ENCODE measurements at places on chromosomes 11 and 22.

DNA sequence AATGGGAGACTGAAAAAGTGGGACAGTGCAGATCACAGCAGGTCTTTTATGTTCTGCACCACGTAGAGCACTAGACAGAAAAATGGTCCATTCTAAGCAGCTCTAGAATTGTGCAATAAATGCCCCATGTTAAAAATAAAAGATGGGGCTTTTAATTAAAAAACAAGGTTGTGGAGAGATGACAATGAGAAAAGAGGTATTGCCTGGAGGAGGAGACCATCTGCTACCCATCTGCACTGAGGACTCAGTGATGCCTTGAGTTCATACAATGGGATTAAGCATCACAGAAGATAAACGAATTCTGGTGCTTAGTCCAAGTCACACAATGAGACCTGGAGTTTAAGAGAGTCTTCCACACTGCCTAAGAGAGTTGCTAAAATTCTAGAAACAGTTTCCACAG is 73.6 kb downstream of the PAK1 start:
- DNase-seq: no peak

GRCh38 chr11:134685793-134686380 is 273.8 kb upstream of the B3GAT1 start:
- no peak for DNase-seq

DNA sequence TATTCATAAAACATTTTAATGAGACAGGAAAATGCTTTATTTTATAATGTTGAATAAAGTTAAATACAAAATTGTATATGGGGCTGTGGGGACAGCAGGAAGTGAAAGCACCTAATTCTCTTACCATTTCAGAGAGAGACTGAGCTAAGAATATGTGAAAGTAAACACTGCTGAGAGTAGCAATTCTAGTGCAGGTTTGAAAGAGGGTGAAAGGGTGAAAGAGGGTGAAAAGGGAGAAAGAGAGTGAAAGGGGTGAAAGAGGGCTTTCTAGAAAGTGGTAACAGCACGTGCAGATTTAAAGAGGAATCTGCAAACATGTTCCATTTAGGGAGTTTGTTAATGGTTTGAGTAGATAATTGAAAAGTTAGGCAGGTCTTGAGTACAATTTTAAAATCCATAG is 652.0 kb upstream of the CCDC90B start:
- DNase-seq: no peak

- no peak for DNase-seq
These were observed at the start of gene NFAM1 for GRCh38 chr22:42432020-42432596. Gene NFAM1, minus strand, starts transcription at chr22:42432403. Its CDS starts 46 bp downstream, at chr22:42432357.

DNA sequence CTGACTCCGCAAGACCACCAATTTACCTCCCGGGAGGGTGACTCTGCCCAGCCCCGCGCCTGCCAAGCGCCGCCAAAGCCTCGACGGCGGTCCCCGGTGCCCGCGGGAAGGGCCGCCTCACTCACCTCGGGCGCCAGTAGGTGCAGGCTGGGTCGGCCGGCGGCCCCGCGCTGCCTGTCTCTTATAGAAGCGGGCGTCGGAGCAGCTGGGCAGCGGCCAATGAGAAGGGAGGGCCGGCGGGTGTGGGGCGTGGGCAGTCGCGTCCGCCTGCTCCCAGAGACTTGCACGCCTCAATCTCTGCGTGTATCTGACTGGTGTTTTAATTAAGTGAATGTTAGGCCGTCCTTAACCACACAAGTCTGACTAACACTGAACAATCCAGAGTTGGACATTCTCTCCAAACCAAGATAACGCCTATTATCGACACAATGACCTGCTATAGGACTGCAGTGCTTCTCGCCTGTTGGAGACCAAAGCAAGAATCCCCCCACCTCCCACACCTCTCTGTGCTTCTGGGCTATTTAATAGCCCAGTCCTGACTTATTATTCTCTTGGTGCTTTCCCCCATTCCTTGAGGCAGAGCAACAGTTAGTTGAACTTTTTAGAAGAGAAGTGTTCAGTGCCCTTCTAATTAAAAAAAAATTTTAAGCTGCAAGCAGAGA is at the start of gene TPH1:
TSS of gene TPH1 (minus strand) at position 154 of the 662 bp plus-strand sequence. CDS start 5,507 bp downstream, outside the sequence.
- DNase-seq: no peak

DNA sequence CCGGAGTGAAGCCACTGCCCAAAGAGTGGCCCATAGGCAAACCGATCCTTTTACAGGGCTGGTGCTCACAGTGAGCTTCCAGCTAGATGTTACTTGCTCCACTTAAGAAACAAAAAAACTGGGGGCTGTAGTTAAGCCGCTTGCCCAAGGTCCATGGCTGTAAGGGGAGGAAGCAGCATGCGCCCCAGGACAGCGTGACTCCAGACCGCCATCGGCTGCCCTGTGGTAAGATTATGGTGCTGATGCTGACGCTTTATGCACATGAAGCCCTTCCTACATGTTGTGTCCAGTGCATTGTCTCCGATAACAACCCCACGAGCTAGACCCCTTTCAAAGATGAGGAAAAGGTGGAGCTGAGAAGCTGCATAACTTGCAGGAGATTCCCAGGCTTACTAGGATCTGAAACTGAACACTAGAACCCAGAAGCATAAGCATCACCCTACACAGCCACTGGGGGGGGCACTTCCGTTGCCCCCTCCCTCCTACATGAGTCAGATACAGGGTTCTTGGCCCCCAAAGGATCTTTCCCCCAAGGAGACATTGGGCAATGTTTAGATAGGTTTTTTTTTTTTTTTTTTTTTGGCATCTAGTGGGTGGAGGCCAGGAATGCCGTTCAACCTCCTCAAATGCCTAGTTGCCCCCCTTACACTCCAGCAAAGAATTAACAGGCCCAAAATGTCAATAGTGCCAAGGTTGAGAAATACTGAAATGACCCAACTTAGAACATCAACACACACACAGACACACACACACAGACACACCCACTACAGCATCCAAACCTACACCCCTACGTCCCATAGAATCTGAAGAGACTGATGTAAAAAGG is 53.9 kb downstream of the MN1 start:
- DNase-seq: no peak

- no peak for DNase-seq
These were observed 60.6 kb downstream of the PPP6R2 start for GRCh38 chr22:50403701-50404101.

DNA sequence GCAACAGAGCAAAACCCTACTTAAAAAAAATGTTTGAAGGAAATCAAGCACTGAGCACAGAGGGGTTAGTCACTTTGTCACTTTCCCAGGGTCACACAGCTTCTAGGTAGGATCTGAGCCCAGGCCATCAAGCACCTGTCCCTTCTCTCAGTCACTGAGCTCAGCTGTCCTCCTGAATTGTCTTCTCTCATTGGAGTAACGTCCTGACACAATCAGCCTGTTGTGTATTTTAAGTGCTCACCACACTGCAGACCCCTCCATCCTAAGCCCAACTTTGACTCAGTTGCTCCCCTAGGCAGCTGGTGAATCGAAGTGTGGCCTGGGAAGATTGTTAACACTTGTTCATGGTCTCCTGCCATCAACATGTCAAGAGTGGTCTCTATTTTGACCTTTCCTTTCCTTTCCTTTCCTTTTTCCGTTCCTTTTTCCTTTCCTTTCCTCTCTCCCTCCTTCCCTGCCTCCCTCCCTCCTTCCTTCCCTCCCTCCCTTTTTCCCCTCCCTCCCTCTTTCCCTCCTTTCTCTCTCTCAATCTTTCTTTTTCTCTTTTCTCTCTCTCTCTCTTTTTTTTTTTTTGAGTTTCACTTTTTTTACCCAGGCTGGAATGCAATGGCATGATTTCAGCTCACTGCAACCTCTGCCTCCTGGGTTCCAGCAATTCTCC is 76.1 kb downstream of the PIWIL3 start:
- no peak for DNase-seq

GRCh38 chr11:2789331-2789730 is 89.5 kb upstream of the KCNQ1OT1 start:
- no peak for DNase-seq

- DNase-seq: peak; percentile 7
These were observed 7.7 kb downstream of the LHFPL7 start for GRCh38 chr22:24938741-24939341.

DNA sequence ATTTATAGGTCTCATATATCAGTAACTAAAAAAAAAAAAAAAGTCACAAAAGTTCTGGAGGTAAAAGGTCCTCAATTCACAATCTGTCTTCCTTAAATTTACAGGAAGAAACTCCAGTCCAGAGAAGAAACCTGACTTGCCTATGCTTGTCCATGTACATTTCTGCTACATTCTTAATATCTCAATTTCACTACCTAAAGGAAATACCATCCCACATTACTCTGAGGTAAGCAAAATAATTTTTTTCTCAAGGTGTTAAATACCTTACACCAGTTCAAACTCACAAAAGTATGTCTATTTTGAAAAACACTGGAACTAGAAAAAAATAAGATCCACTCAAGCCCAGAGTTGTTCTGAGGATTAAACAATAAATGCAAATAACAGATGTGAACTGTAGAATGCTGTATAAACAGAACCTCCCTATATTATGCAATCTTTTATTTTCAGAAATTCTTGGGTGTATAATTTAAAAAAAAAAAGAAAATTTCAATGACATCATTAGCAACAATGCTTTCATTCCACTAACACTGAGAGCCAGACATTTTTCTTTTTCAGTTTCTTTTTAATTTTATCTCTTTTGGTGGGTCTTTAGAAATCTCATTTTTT is 49.9 kb upstream of the GDPD4 start:
- DNase-seq: no peak

GRCh38 chr11:92667486-92668152 is 301.8 kb upstream of the MTNR1B start:
- DNase-seq: no peak

DNA sequence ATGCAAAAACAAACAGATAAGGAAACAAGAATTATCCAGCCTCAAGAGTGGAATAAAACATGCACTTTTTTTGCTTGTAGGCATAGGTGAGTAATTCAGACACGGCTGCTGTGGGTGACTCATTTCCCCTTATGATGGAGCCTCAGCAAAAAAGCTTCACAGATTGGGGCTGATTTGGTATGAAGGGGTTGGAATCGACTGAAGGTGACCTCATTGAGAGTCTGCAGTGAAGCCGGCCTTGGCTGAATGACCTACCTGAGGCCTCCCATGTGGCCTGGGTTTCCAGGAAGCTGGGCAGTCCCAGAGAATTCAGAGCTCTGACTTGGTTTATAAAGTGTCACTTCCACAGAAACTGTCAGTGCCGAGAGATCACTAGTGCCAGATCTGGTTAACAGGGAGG is 34.2 kb upstream of the VPREB1 start:
- no peak for DNase-seq

DNA sequence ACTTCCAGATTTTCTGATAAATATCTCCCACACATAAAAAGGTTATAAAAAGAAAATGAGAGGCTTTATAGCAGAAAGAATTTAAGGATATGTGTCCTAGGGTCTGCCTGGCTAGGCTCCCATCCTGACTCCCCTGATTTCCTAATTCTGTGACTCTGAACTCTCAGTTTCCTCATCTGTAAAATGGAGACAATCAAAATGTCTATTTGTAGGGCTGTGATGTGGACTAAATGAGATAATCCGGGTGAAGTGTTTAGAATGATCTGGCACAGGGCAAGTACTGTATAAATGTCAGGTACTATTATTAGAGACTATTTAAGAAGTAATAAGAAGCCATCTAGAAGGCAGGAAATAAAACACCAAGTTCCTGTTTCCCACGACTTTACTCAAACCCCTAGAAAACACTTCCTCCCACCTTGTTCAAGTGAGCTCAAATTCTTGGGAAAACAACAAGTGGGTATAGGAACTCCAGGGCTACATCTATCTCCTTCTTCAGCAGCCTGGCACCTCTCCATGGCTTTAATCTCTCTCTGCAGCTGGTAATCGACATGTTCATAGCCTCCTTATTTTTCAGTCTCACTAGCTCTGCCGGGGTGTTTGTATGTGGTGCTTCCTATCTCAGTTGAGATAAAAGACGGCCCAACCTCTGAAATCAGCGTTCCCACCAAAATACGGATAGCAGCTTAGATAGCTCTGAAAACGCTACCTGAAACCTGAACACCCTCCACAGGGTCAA is 6.7 kb downstream of the ASCC2 start:
- DNase-seq: no peak

DNA sequence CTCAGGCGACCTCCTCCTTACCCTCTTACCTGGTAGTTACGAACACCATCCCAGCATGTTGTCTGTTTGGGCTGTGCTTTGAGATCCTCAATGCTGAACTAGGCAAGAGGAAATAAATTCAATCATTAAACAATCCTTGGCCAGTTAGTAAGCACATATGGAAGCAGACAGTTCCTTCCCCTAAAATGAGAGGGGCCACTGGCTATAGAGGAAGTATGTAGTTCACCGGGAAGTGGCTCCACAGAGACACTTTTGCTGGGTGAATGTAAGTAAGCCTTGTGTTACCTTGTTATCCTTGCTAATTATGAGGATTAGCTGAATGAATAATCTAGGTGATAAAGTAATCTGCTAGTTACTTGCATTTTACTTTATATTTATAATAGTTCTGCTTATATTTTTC is 2.9 kb downstream of the THYN1 start:
- DNase-seq: no peak

DNA sequence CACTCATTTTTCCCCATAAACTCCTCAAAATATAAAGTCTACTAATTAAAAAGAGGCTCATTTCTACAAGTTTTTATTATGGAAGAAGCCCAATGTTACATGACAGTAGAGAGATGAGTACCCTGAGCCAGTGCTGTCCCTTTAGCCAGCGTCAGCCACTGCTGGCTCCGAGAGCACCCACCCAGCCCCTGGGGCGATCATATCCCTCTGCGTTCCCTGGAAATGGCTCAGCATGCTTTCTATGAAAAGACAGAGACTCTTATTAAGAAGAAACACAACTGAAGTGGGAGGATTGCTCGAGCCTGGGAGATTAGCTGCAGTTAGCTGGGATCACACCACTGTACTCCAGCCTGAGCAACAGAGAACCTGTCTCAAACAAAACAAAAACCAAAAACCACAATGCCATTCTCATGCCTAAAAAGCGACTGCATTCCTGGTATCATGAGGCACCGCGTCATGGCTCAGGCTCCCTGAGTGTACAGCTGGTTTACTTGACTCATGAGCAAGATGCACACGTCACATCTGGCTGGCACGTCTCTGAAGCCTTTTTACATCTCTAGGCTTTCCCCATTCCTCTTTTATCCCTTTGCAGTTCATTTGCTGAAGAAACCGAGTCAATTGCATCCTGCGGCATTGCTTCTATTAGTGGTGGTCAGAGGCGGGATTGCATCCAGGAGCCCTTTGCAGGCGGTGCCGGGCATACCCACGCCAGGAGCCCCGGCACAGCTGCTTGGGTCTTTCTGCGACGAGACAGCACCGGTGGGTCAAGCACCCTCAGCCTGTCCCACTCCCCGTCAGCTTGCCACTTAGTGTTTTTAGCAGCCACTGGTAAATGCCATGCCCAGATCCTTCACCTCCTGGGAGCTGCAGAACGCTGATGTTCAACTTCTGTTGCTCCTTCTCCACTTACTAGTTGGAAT is 119.9 kb downstream of the CTTN start:
- no peak for DNase-seq

DNA sequence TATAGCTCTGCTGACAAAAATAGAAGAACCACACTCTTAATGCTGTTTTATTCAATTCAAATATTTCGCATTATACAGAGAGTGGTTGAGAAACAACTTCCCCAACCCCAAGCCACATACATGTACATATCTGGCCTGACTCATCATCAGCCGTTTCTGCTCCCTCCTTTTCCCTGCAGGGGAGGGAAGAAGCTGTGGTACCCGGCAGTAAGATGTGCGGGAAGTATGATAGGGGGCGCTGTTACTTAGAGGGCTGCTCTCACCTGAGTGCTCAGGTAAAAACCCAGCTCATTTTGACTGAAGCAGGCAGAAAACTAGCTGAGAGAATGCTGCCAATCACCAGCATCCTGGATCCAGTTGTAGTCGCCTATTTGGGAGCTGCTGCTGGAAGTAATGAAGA is 85.5 kb downstream of the NELL1 start:
- no peak for DNase-seq
